ENCODE measurements at places on chromosomes 1 and 21. TPM values are rescaled to one million over a fixed set of nuclear protein-coding genes. Genes with fewer than 3 reads are reported as not detected.
A peak's percentile ranks its signal among the peaks of the same experiment; 100 is the strongest.

GRCh38 chr1:20202166-20202565 lies 15.8 kb upstream of the PLA2G2C start:
- no peaks in the 10 kb centered on the region for H3K4me1 ChIP-seq
- H3K27ac ChIP-seq, result no peak overlapping the region
- H3K4me3 ChIP-seq, result no peak overlapping the region
- H3K27me3 ChIP-seq, result no peaks in the 10 kb centered on the region

DNA sequence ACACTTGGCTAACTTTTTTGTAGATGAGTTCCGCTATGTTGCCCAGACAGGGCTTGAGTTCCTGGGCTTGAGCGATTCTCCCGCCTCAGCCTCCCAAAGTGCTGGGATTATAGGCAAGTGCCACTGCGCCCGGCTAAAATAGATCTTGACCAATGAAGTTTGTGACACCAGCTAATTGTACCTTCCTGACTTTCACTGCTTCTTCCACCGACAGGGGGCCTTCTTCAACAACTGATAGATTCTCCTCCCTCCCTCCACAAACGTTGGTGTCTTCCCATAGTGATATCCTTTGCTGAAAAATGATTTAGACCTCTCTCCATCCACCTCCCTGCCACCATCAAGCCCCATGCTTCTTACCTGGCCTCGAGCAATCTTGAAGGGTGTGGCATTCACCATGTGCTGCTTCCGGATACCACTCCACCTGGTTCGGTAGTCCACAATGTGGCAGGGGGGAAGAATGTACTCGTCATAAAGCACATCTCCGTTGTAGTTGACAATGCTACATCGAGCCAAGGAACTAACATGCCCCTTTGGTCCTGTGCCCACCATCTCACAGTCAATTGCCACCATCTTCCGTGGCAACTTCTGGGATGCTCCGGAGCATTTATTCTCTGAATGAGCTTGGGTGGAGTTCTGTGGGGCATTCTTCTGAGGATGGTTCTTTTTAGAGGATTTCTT lies 1.6 kb upstream of the METTL25B start:
- H3K36me3 ChIP-seq, result no peaks in the 10 kb centered on the region
- peaks cover 16% of the 10 kb centered on the region for H3K4me1 ChIP-seq
- DNase-seq, result no peak
- H3K4me3 ChIP-seq, result peak overlapping the region; percentile 2
- no peaks in the 10 kb centered on the region for H3K27me3 ChIP-seq

Gene C1QA
- 87.0 TPM for total RNA-seq

- no peaks in the 10 kb centered on the region for H3K36me3 ChIP-seq
- no peak overlapping the region for H3K27ac ChIP-seq
- H3K27me3 ChIP-seq, result no peaks in the 10 kb centered on the region
- no peak for DNase-seq
Measured at GRCh38 chr1:107473065-107473464, 332.2 kb downstream of the NTNG1 start.

Gene IGSF8
- total RNA-seq, result 24.2 TPM
